Upper lobe of left lung (tissue), 6 donors: ENCODE measurements at places on chromosomes 16 and 17. TPM values are rescaled to one million over a fixed set of nuclear protein-coding genes. Genes with fewer than 3 reads are reported as not detected.

- H3K4me1 ChIP-seq, result peaks cover 37% of the 10 kb centered on the region
- H3K36me3 ChIP-seq, result no peaks in the 10 kb centered on the region
- H3K27me3 ChIP-seq, result no peaks in the 10 kb centered on the region
- no peak for DNase-seq
Measured at GRCh38 chr17:63989622-63990345, 8.4 kb upstream of the PRR29 start.

Gene MT1H
- not detected for total RNA-seq

DNA sequence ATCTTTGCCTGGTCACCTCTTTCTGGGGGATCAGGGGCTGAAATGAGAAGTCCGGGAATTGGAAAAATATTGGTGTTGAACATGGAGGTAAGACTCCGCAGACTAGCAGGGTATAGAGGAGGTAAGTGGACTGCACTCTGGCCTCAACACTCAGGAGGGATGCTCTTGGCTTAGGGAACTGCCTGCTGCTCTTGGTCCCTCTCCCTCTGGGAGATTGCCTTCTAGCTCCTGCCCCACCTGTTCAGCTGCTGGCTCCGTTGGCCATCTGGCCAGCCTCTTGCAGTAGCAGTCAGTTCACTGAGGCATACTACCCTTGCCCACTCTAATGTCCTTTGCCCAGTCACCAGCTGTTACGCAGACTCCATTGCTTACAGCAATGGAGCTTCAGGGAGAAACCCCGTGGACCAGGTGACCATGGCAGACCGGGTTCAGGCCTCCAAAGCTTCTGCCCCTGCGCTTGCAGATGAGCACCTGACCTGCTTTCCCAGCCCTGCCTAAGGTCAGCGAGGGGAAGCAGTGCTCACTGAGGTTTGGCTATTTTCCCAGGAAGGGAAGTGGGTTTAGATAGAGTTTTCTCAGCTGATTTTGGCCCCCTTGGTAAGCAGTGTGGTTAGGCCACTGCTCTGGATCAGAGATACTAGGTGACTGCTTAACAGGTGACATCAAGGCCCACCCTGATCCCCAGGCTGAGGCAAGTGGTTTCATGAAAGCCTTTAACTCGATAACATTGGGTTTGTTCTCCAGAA, 11.9 kb downstream of the CDK5RAP3 start:
- peaks cover 48% of the 10 kb centered on the region for H3K36me3 ChIP-seq
- H3K27me3 ChIP-seq, result no peaks in the 10 kb centered on the region
- no peak overlapping the region for H3K4me3 ChIP-seq
- H3K4me1 ChIP-seq, result peaks cover 12% of the 10 kb centered on the region

DNA sequence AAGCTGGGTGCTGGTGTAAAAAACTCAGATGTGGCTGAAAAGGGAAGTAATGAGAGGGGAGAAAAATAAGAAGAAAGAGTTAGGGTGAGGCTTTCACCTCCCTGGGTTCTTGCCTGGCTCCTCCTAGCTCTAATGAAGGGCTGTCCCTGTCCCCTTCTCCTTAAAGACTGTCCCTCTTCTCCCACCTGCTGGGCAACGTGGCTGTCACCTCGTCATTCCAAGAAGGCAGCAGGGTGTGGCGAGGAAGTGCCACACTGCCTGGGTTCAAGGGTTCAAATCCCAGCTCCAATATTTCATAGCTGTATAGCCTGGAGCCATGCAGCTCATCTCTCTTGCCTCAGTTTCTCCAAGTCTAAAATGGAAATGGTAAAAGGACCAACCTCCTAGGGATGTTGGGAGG, 122.5 kb upstream of the CACNG5 start:
- H3K27me3 ChIP-seq, result no peaks in the 10 kb centered on the region
- peaks cover 20% of the 10 kb centered on the region for H3K4me1 ChIP-seq
- H3K36me3 ChIP-seq, result no peaks in the 10 kb centered on the region

Gene AATK
- total RNA-seq, result 79.1 TPM

Gene MYH1
- 0.10 TPM for total RNA-seq

GRCh38 chr17:43449470-43450248, 34.1 kb upstream of the DHX8 start:
- DNase-seq, result peak; percentile 50
- no peaks in the 10 kb centered on the region for H3K27me3 ChIP-seq
- H3K4me3 ChIP-seq, result no peak overlapping the region

- peaks cover 8% of the 10 kb centered on the region for H3K36me3 ChIP-seq
- H3K4me3 ChIP-seq, result no peak overlapping the region
- H3K27ac ChIP-seq, result no peak overlapping the region
- peak; percentile 56 for DNase-seq
Measured at GRCh38 chr17:17766077-17766743, 70.6 kb downstream of the SREBF1 start.

Gene GGNBP2
- 101 TPM for total RNA-seq

Gene PYDC1
- not detected for total RNA-seq

DNA sequence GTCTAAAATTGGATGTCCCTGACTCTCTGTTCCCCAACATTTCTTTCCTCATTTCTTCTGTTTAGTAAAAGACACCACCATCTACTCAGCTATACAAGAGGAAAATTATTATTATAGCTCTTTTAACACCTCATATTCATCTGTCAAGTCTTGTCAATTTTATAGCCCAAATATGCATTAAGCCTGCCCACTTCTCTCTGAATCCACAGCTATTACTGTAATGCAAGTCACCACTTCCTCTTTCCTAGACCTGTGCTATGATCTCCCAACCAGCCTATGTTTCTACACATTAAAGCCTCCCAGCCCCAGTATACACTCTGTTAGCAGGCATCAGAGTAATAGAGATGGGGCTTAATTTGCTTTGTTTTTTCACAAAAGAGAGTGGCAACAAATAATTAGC, 252.9 kb downstream of the GRIN2A start:
- no peaks in the 10 kb centered on the region for H3K27me3 ChIP-seq
- no peak overlapping the region for H3K27ac ChIP-seq
- no peaks in the 10 kb centered on the region for H3K4me1 ChIP-seq

Gene TNFRSF13B
- total RNA-seq, result 2.1 TPM

- no peaks in the 10 kb centered on the region for H3K27me3 ChIP-seq
- H3K27ac ChIP-seq, result no peak overlapping the region
- H3K36me3 ChIP-seq, result no peaks in the 10 kb centered on the region
- H3K4me3 ChIP-seq, result no peak overlapping the region
Measured at GRCh38 chr17:56688151-56688550, 94.7 kb downstream of the NOG start.

DNA sequence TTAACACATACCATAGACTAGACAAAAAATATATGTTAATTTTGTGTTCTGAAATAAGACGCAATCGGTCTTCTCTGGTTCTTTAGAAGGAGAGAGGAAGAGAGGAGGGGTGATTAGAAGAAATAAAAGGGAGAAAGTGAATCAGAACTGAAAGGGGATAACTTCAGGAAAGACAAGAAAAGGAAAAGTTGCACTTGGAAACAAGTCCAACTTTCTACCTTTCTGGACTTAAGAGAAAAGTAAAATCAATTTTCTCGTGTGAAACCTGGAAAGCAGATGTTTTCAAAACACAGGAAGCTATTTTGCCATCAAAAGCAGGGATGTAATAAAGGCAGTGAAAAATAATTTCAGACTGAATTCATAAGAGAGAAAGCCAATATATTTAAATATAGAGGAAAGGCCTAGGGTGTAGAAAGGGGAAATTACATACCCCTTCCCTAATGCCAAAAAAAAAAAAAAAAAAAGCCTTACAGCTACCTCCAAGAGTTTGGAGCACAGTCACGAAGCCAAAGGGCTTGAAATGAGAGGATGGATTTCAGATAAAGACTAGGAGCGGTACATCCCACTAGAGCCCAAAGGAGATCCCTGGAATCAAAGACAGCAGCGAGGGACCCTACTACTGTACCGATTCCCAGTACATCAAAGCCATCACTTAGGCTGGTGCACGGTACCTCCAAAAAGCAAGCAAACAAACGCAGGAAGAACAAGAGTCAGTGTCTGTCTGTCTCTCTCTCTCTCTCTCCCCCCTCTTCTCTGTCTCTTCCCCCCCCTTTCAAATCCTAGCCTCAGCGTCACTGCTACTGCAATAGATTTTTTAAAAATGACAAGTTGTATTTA, 12.1 kb upstream of the ZFHX3 start:
- peaks cover 45% of the 10 kb centered on the region for H3K4me1 ChIP-seq
- H3K36me3 ChIP-seq, result no peaks in the 10 kb centered on the region
- no peak for DNase-seq
- peak overlapping the region; percentile 91 for H3K4me3 ChIP-seq

DNA sequence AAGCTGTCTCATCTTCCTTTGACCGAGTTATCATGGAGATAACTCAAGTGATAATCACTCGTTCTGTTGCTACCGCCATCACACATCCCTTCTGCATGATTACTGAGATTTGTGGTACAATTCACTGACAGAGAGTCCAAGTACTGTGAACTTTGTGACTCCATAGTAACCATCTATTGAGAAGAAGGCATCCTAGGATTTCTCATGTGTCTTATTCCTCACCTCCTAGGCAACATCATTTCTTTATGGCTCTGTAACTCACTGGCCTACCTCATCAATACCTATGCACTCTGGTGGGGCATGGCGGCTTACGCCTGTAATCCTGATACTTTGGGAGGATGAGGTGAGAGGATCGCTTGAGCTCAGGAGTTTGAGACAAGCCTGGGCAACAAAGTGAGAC, 19.4 kb downstream of the DRC7 start:
- no peak overlapping the region for H3K27ac ChIP-seq
- H3K4me1 ChIP-seq, result no peaks in the 10 kb centered on the region
- H3K36me3 ChIP-seq, result no peaks in the 10 kb centered on the region
- no peak for DNase-seq
- H3K4me3 ChIP-seq, result no peak overlapping the region
- H3K27me3 ChIP-seq, result no peaks in the 10 kb centered on the region

Gene RHBDL1
- total RNA-seq, result 0.76 TPM

GRCh38 chr17:3669548-3669947, 936 bp downstream of the EMC6 start:
- peak overlapping the region; percentile 100 for H3K4me3 ChIP-seq
- no peak for DNase-seq
- H3K4me1 ChIP-seq, result peaks cover 30% of the 10 kb centered on the region
- peak overlapping the region; percentile 88 for H3K27ac ChIP-seq
- H3K36me3 ChIP-seq, result peaks cover 2% of the 10 kb centered on the region

DNA sequence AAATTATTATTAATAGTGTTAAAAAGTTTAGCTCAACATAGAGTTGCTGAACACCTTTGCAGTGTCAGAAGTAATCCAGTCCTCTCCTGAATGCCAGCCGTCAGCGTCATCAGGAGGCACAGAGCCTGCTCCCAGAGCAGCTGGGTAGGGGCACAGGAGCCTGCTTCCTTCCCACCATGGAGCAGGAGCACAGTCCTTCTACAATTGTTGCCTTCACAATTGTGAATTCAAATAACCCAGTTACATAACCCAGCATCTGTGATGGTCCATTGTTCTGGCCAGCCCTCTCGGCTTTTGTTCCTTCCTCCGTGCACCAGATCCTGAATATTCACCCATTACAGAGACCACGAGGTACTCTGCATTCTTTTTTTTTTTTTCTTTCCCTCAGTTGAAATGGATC, 393.9 kb upstream of the MAF start:
- DNase-seq, result no peak
- no peak overlapping the region for H3K27ac ChIP-seq
- no peak overlapping the region for H3K4me3 ChIP-seq
- no peaks in the 10 kb centered on the region for H3K4me1 ChIP-seq
- no peaks in the 10 kb centered on the region for H3K36me3 ChIP-seq

GRCh38 chr17:55990332-55991006, 162.8 kb upstream of the ANKFN1 start:
- no peaks in the 10 kb centered on the region for H3K4me1 ChIP-seq
- no peak overlapping the region for H3K27ac ChIP-seq
- no peaks in the 10 kb centered on the region for H3K36me3 ChIP-seq
- no peaks in the 10 kb centered on the region for H3K27me3 ChIP-seq
- DNase-seq, result no peak

Gene CD7
- total RNA-seq, result 6.6 TPM

DNA sequence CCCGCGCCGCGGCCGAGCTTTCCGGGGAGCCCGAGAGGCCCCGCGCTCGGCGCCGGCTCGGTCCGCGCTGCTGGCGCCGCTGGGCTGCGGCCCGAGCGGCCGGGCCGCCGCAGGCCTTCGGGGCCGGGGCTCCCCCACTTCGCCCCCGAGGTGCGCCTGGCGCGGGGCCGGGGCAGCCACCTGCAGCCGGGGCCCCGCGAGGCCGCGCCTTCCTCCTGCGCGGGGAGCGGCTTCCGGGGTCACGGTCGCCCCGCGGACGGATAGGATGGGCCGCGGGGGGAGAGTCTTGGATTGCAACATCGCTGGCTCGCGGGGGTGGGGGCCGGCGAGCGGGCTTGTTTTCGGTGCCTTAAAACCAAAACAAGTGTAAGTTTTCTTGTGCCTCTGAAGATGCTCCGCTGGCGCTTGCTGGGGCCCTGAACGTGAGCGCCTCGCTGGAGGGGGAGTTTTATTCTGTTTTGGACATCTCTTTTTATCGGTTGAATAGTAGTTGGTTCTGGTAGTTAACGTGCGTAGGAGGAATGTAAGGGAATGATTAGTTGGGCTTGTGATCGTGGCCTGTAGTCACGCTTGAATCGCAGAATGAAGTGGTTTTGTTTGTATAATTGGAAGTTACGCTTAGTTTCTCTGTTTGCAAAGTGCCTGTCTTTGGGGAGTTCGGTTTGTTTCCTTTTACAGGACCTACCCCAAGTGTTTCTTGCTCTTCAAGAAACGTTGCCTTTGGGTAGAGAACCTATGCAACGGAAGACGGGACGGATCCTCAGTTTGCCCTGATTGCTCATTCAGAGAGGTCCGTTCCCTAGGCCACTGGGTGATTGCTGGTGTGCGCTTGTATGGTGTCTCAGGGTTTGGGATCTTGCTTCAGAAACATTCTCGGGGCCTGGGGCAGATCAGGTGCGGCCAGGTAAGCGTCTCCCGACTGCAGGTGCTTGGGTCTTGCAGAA, 724 bp downstream of the UBE2I start:
- H3K36me3 ChIP-seq, result peaks cover 17% of the 10 kb centered on the region
- no peaks in the 10 kb centered on the region for H3K27me3 ChIP-seq
- peaks cover 47% of the 10 kb centered on the region for H3K4me1 ChIP-seq
- DNase-seq, result peak; percentile 92

Gene MYH3
- 1.7 TPM for total RNA-seq

Gene MT1G
- 24.9 TPM for total RNA-seq

GRCh38 chr17:46078675-46079074, 79.6 kb downstream of the STH start:
- no peak for DNase-seq
- H3K27me3 ChIP-seq, result no peaks in the 10 kb centered on the region
- H3K36me3 ChIP-seq, result peaks cover 15% of the 10 kb centered on the region
- no peak overlapping the region for H3K4me3 ChIP-seq
- H3K4me1 ChIP-seq, result peaks cover 7% of the 10 kb centered on the region

- H3K4me3 ChIP-seq, result peak overlapping the region; percentile 100
- H3K27me3 ChIP-seq, result no peaks in the 10 kb centered on the region
Measured at GRCh38 chr17:43020789-43021740, 1.1 kb downstream of the VAT1 start.
